ENCODE measurements at places on chromosomes 3 and 15. TPM values are rescaled to one million over a fixed set of nuclear protein-coding genes. Genes with fewer than 3 reads are reported as not detected.

Gene PLSCR4
- polyA plus RNA-seq = 42.5 TPM

Gene ZBTB47
- polyA plus RNA-seq = 18.1 TPM

Gene IL1RAP
- polyA plus RNA-seq = 2.1 TPM

Gene SUCNR1
- 0.42 TPM for polyA plus RNA-seq

Gene TPM1
- polyA plus RNA-seq = 135 TPM

Gene CILP
- polyA plus RNA-seq = 48.6 TPM

Gene CLDN1
- 37.1 TPM for polyA plus RNA-seq
